Cortex of kidney (tissue), 1 donor: ENCODE measurements at places on chromosomes 16 and 17.

DNA sequence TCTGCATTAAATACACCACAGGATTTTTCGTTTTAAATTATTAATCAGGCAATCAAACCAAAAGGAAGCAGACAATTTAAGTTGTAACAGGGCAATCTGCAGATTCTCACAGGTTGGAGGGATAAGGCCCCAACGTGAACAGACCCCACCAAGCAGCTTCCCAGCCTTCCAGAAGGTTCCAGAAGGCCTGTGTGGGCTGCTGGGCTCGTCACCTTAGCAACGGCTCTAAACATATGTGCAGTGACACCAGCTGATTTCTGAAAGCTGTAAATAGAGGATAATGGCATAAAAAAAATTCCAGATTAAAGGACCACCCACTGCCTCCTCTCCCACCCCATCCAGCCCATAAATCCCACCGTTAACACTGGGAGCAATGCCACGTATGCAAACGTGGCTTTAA, 123.8 kb downstream of the ZNF778 start:
- no peak for DNase-seq

GRCh38 chr17:2137342-2138098, 82.6 kb downstream of the HIC1 start:
- DNase-seq, result no peak

- DNase-seq, result no peak
These were observed 5.9 kb downstream of the FASN start for GRCh38 chr17:82092094-82092586.

- no peak for DNase-seq
These were observed 104.1 kb upstream of the TMEM132E start for GRCh38 chr17:34475296-34475695.

GRCh38 chr16:25260416-25260815, 2.8 kb upstream of the ZKSCAN2 start:
- DNase-seq, result no peak
